H54 (cell line): ENCODE measurements at places on chromosomes 3 and 15.

- DNase-seq = no peak
Measured at GRCh38 chr15:72342385-72342784, 22.4 kb upstream of the CELF6 start.

DNA sequence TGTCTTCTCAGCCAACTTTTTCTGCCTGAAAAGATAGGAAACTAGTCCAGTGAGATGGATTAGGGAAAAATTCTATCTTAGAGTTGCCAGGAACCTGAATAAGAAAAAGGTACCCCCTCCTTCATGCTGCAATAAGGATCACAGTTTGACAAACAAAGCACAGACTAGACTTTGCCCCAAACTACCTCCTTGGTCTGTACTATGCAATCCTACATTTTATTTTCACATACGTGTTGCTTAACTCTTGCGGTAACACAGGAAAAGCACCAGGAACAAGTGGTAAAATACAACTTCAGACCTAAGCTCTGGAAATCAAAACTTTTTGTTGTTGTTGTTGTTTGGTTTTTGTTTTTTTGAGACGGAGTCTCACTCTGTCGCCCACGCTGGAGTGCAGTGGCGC, 11.3 kb upstream of the IL12A start:
- DNase-seq = no peak

DNA sequence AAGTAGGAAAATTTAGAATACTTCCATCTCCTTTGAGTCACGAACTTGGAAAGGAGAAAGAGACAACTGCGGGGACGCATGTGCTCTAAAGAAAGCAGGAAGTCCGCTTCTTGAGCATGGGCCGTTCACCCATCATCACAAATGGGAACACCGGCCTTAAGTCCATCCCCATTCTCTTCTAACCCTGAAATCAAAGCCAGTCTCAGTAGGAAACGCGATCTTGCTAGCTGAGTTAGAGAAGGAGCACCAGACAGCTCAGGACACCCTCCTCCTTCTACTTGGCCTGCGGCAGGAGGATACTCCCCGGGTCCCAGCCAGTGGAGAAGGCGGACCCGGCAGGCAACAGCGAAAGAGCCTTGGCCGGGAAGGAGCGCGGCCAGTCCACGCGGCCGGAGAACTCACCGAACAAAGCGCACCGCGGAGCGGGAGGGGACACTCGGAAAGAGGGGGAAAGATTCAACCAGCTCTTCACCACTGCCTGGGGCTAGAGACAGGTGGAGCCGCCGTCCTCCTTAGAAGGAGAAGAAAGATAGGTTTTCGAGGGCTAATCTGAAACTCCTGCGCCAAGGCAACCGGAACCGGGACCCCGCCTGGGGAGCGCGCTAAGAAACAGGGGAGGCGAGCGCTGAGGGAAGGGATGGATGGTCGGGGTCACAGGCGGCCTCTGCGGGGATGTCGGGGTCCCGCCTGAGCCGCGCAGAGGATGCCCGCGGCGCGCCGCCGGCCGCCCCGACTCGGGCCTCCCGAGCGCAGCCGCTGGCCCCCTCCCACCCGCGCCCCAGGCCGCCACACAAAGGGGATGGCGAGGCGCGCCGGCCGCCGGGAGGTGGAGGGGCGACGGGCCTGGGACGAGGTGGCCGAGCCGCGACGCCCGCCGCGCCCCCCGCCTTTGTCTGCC, 818 bp downstream of the SLC4A7 start:
- DNase-seq = no peak

GRCh38 chr3:183951459-183951858, 66.2 kb downstream of the ABCC5 start:
- no peak for DNase-seq

GRCh38 chr15:41936649-41937567, 35.4 kb downstream of the EHD4 start:
- DNase-seq = no peak

- DNase-seq = peak; percentile 78
Measured at GRCh38 chr3:15860014-15860934, 62.5 kb upstream of the ANKRD28 start.
